ENCODE measurements at places on chromosomes 12 and 14. TPM values are rescaled to one million over a fixed set of nuclear protein-coding genes. Genes with fewer than 3 reads are reported as not detected.

ATP23 gene
- total RNA-seq: 3.6 TPM

TOMM20L gene
- not detected for total RNA-seq

ARHGAP9 gene
- total RNA-seq: not detected

TNFAIP2 gene
- 16.7 TPM for total RNA-seq

INHBE gene
- 8.4 TPM for total RNA-seq

LHX5 gene
- total RNA-seq: not detected

PTPRO gene
- total RNA-seq: 3.9 TPM

CELA1 gene
- total RNA-seq: not detected

REM2 gene
- not detected for total RNA-seq

PLEK2 gene
- total RNA-seq: not detected

C3AR1 gene
- total RNA-seq: 0.27 TPM

KLRC1 gene
- total RNA-seq: not detected

PLCZ1 gene
- total RNA-seq: not detected

GLRX5 gene
- total RNA-seq: 33.4 TPM

C14orf180 gene
- not detected for total RNA-seq

LRP1-AS gene
- not detected for total RNA-seq

ACACB gene
- 5.9 TPM for total RNA-seq

GRCh38 chr12:10567813-10568212 is 45.6 kb downstream of the MAGOHB start:
- H3K36me3 ChIP-seq: no peaks in the 10 kb centered on the region
- no peaks in the 10 kb centered on the region for H3K27me3 ChIP-seq
- no peaks in the 10 kb centered on the region for H3K4me1 ChIP-seq

GRCh38 chr12:110677206-110677911 is 11.6 kb downstream of the HVCN1 start:
- DNase-seq: no peak
- H3K4me1 ChIP-seq: peaks cover 12% of the 10 kb centered on the region
- no peaks in the 10 kb centered on the region for H3K27me3 ChIP-seq
- H3K4me3 ChIP-seq: no peak overlapping the region
- peaks cover 2% of the 10 kb centered on the region for H3K36me3 ChIP-seq

GRCh38 chr12:109744986-109745942 is 31.6 kb downstream of the FAM222A start:
- peaks cover 3% of the 10 kb centered on the region for H3K4me1 ChIP-seq
- no peaks in the 10 kb centered on the region for H3K36me3 ChIP-seq
- H3K27me3 ChIP-seq: peaks cover 3% of the 10 kb centered on the region

- H3K27ac ChIP-seq: no peak overlapping the region
- H3K27me3 ChIP-seq: no peaks in the 10 kb centered on the region
- H3K4me3 ChIP-seq: no peak overlapping the region
- no peaks in the 10 kb centered on the region for H3K36me3 ChIP-seq
- DNase-seq: no peak
Observed at GRCh38 chr14:54549862-54550261, 17.1 kb upstream of the SAMD4A start.

DNA sequence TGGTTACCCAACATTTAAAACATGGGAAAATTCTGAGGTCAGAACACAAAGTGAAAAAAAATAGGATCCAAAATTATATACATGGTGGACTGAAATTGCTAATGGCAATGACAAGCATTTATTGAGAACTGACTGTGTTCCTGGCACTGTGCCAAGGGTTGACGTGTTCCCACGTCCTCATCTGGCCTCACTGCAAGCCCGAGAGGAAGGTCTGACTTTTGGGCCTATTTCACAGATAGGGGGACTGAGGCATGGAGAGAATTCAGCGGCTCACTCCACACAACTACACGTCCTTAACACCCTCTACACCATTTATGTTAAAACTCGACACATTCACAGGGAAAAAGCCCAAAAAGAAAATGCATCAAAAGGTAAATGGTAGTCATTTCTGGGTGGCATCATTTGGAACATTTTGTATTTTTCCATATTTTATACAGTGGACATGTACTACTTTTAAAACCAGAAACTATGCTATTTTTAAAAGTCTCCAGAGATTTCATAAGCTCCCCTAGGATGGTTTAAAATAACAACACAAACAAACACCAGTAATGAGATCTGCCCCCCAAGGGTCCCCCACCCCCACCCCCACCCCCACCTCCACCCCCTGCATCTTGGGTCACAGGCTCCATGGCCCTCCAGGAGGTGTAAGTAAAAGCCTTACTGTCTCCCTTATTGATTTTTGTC is 27.7 kb downstream of the CLMN start:
- H3K4me3 ChIP-seq: no peak overlapping the region
- no peaks in the 10 kb centered on the region for H3K27me3 ChIP-seq
- DNase-seq: no peak
- H3K27ac ChIP-seq: no peak overlapping the region
- no peaks in the 10 kb centered on the region for H3K36me3 ChIP-seq
- peaks cover 22% of the 10 kb centered on the region for H3K4me1 ChIP-seq

- no peak overlapping the region for H3K4me3 ChIP-seq
- peaks cover 25% of the 10 kb centered on the region for H3K36me3 ChIP-seq
- H3K4me1 ChIP-seq: peaks cover 14% of the 10 kb centered on the region
- H3K27me3 ChIP-seq: no peaks in the 10 kb centered on the region
- DNase-seq: no peak
Observed at GRCh38 chr12:122349078-122349477, 73.4 kb downstream of the CLIP1 start.

GRCh38 chr12:120515496-120515895 is 13.5 kb downstream of the COQ5 start:
- H3K36me3 ChIP-seq: peaks cover 9% of the 10 kb centered on the region
- H3K4me1 ChIP-seq: no peaks in the 10 kb centered on the region
- H3K4me3 ChIP-seq: no peak overlapping the region
- H3K27me3 ChIP-seq: no peaks in the 10 kb centered on the region
- H3K27ac ChIP-seq: no peak overlapping the region
- no peak for DNase-seq

- H3K4me1 ChIP-seq: peaks cover 50% of the 10 kb centered on the region
- no peaks in the 10 kb centered on the region for H3K36me3 ChIP-seq
- H3K27me3 ChIP-seq: no peaks in the 10 kb centered on the region
- H3K27ac ChIP-seq: peak overlapping the region; percentile 76
- no peak for DNase-seq
Observed at GRCh38 chr12:110266381-110266960, 14.6 kb upstream of the ATP2A2 start.

GRCh38 chr12:106601496-106601895 is 18.7 kb downstream of the RFX4 start:
- no peak for DNase-seq
- no peak overlapping the region for H3K4me3 ChIP-seq
- peaks cover 38% of the 10 kb centered on the region for H3K27me3 ChIP-seq
- H3K36me3 ChIP-seq: no peaks in the 10 kb centered on the region

DNA sequence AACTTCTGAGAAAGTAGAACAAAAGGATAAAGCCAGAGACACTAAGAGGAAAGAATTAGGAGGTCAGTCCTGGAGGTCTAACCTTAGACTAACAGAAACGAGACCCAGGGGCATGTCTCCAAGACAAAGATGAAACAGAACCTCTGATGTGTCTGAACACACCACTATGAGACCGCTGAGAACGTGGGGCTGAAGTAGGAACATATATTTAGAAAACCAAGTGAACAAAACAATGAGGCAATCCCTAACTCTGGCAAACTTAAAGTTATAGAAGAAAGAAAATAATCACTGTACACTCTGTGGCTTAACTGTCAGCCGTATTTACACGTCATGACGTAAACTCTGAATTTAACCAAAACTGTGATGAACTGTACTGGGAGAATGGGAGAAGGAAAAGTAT is 17.9 kb downstream of the KCTD10 start:
- H3K36me3 ChIP-seq: peaks cover 32% of the 10 kb centered on the region
- H3K4me3 ChIP-seq: peak overlapping the region; percentile 36
- no peaks in the 10 kb centered on the region for H3K27me3 ChIP-seq
- no peak for DNase-seq

DNA sequence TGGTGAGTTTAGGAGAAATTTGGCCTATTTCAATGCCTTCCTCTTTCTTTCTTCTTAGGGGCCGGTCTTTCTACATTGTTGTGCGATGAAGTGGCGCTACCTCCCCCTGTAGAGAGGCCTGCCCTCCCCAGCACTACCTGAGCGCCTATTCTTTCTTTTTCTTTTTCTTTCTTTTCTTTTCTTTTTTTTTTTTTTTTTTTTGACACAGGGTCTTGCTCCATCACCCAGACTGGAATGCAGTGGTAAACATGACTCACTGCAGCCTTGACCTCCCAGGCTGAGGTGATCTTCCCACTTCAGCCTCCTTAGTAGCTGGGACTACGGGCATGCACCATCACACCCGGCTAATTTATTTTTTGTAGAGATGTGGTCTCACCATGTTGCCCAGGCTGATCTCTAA is 136.1 kb upstream of the MAX start:
- no peak overlapping the region for H3K4me3 ChIP-seq
- H3K27me3 ChIP-seq: no peaks in the 10 kb centered on the region
- no peak for DNase-seq
- peak overlapping the region; percentile 53 for H3K27ac ChIP-seq
- no peaks in the 10 kb centered on the region for H3K36me3 ChIP-seq

- peaks cover 9% of the 10 kb centered on the region for H3K36me3 ChIP-seq
- no peak for DNase-seq
- H3K27me3 ChIP-seq: no peaks in the 10 kb centered on the region
Observed at GRCh38 chr12:63982604-63983295, 138.2 kb downstream of the SRGAP1 start.

GRCh38 chr12:122486805-122487426 is 13.8 kb downstream of the ZCCHC8 start:
- no peak for DNase-seq
- peaks cover 1% of the 10 kb centered on the region for H3K4me1 ChIP-seq
- no peaks in the 10 kb centered on the region for H3K27me3 ChIP-seq
- peaks cover 42% of the 10 kb centered on the region for H3K36me3 ChIP-seq
- H3K27ac ChIP-seq: no peak overlapping the region
- H3K4me3 ChIP-seq: no peak overlapping the region

DNA sequence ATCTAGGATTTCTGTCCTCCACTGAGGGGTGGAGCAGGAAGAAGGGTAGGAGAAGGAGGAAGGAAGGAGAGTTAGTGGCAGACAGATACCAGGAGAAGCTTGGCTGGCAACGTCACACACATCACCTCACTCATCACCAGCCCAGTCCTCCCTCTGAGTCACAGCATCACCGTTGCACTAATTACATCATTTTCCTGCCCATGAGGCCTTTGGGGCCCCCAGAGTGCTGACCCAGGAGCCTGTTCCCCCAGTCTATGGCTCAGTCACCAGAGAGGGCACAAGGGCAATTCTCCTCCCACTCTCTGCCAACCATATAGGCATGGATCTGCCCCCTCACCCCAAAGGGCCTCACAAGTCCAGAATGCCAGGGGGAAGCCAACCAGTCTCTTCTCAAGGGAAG is 4.6 kb downstream of the RND1 start:
- H3K4me3 ChIP-seq: no peak overlapping the region
- peaks cover 13% of the 10 kb centered on the region for H3K4me1 ChIP-seq
- DNase-seq: no peak
- H3K27ac ChIP-seq: no peak overlapping the region
- H3K27me3 ChIP-seq: peaks cover 33% of the 10 kb centered on the region

GRCh38 chr14:63800083-63800482 is 52.7 kb upstream of the SYNE2 start:
- H3K27ac ChIP-seq: no peak overlapping the region
- peaks cover 2% of the 10 kb centered on the region for H3K4me1 ChIP-seq
- no peak for DNase-seq
- H3K27me3 ChIP-seq: no peaks in the 10 kb centered on the region
- no peaks in the 10 kb centered on the region for H3K36me3 ChIP-seq

DNA sequence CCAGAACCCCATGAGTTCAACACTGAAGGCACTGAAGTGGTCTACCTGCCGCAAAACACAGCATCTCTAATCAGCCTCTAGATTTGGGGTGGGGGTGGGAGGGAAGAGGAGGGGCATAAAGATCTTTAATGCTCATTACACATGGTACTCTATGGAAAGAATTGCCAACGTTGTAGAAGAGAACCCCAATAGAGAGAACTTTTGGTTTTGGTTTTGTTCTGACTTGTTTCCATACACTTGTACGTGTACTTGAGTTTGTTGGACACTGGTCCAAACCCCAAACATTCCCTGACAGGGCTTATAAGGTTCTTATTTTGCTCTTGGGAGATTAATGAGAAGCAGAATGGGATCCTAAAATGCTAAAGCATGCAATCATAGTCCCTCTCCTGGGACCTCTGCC is 31.0 kb downstream of the GNPTAB start:
- no peak overlapping the region for H3K27ac ChIP-seq
- no peaks in the 10 kb centered on the region for H3K27me3 ChIP-seq
- DNase-seq: no peak
- no peaks in the 10 kb centered on the region for H3K36me3 ChIP-seq
- H3K4me1 ChIP-seq: peaks cover 4% of the 10 kb centered on the region

- peaks cover 22% of the 10 kb centered on the region for H3K27me3 ChIP-seq
- H3K27ac ChIP-seq: no peak overlapping the region
Observed at GRCh38 chr14:78902010-78902623, 731.9 kb downstream of the NRXN3 start.

GRCh38 chr12:1962051-1963020 is 41.9 kb downstream of the DCP1B start:
- no peak overlapping the region for H3K27ac ChIP-seq
- DNase-seq: no peak
- H3K4me1 ChIP-seq: no peaks in the 10 kb centered on the region
- no peaks in the 10 kb centered on the region for H3K27me3 ChIP-seq
- H3K36me3 ChIP-seq: peaks cover 36% of the 10 kb centered on the region

- H3K4me3 ChIP-seq: no peak overlapping the region
- no peak overlapping the region for H3K27ac ChIP-seq
- H3K36me3 ChIP-seq: peaks cover 16% of the 10 kb centered on the region
- peaks cover 6% of the 10 kb centered on the region for H3K4me1 ChIP-seq
- no peaks in the 10 kb centered on the region for H3K27me3 ChIP-seq
- no peak for DNase-seq
Observed at GRCh38 chr14:61074852-61075251, 93.8 kb downstream of the SLC38A6 start.

DNA sequence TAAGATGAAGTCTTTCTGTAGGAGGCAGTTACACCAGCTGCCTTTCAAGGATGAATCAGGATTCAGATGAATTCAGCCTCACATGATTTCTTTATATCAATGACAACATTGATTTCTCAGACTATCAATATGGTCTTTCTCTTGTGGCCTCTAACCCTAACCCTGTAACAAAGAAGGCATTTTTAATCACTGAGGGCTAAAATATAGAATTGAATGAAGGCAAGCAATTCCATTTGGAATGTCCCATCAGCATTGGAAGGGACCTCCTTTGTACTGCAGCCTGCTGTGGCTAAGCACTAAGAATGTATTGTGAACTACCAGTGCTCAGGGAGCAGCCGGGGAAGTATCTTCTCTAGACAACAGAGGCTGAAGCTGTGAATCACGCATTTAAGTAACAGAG is 90.6 kb upstream of the FRMD6 start:
- no peak overlapping the region for H3K27ac ChIP-seq
- H3K4me1 ChIP-seq: peaks cover 8% of the 10 kb centered on the region
- no peaks in the 10 kb centered on the region for H3K27me3 ChIP-seq
- DNase-seq: no peak
- H3K36me3 ChIP-seq: no peaks in the 10 kb centered on the region

DNA sequence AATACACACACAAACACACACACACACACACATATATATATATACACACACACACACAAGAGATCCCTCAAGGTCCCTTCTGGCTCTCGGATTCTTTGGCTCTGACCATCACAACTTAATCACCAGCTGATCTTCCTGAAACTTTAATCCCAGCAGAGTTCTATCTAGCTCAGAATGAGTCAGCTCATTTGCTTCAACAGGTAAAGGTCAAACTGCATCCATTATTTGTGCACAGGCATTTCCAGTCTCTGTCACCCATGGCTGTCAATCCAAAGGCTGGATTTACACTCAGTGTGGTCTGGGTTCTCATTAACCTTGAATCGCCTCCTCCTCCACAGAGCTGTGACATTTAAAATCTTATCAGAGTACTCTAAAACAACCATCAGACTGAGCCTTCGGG is 113.3 kb upstream of the TMPO start:
- H3K36me3 ChIP-seq: no peaks in the 10 kb centered on the region
- no peak overlapping the region for H3K4me3 ChIP-seq
- no peak for DNase-seq
- peaks cover 39% of the 10 kb centered on the region for H3K4me1 ChIP-seq
- H3K27ac ChIP-seq: peak overlapping the region; percentile 6
